Left ventricle myocardium superior (tissue), 1 donor: ENCODE measurements at places on chromosomes 7 and 10.

DNA sequence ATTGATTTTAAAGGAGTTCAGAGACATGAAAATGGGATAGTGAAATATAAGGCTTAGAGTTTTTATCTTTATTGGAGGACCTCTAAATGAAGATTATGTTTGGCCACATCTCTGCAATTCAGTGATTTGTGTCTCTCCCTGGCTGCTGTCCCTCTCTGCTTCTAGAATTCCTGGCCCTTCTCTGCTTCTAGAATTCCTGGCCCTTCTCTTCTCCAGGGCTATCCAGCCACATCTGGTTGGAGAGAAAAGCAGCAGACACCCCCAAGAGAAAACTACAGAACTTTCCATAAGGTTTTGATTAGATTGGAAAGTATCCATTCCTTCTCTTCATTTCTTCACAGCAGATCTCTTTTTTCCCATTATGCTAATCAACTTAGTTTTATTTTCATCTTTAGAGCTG lies 135.5 kb downstream of the NPY start:
- no peak for DNase-seq

GRCh38 chr10:114245121-114245791 lies 6.2 kb downstream of the VWA2 start:
- DNase-seq = no peak

DNA sequence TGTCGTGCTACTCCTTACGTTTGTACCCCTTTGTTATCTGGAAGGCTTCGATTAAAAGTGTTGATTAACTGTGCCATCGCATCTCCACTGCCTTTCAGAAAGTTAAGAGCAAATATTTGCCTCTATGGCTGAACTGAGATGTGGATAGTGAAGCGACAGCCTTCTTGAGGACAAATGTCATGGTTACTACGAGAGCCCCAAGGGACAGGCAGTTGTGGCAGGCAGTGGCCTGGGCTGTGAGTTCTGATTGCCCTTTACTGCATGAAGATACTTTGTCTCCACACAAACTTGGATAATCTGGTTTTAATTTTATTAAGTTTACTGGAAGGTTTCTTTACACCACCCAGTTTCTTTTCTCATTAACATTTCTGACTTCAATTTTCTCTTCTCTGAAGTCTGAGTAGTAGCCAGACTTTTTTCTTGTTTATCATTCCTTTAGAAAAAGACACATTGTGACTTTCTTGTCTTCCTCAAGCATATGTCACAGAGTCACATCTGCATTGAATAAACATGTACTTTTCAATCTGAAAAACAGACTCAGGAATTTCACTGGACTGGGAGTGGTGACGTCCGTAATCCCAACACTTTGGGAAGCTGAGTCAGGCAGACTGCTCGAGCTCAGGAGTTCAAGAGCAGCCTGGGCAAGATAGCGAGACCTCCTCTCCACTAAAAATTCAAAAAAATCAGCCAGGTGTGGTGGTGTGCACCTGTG lies 1.5 kb downstream of the TAS2R41 start:
- DNase-seq = no peak

DNA sequence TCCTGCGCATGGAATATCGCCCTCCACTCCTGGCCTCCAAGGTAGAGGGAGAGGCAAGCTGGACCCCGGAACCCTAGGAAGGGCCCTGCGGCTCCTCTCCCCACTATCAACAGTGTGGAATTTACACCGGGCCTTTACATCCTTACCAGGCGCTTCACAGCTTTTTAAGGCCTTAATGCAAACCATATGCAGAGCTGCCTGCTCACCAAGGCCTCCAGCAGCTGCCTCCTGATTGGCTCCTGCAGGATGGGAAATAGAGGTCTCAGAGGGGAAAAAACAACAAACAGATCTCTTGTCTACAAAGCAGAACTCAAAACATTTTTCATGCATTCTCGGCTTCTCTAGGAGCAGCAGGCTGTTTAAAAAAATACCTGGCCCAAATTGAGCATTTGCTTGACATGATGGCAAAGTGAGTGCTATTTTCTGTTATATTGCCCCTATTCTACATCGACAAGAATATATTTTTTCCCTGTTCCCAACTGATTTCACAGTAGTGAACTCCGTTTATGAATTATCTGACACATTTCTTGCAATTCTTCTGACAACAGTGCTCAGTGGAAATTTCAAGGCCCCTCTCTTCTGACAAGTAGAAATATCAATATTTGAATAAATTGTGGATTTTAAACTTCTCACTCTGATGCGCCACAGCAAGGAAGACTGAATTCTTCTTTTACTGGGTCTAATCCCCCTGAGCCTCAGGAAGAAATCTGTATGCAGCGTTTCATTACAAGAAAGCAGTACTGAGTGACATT lies 51.7 kb downstream of the EBF3 start:
- DNase-seq = no peak

DNA sequence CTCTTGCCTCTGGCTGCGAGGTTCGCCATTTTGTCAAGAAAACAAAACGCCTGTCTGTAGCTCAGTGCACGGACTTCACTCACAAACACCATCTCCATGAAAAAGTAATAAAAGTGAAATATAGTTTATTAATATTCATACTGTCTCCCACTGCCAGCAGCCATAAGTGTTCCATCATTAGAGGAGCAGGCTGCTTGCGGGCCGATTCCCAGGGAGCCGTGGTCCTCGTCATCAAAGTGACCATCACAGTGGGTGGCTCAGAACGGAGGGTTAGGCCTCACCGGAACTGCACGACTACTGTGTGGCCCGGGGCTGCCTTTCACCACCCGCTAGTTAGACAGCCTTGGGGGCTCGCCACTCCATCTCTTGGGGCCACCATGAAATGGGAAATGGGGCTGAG lies 82.7 kb downstream of the HIPK2 start:
- no peak for DNase-seq
